Activated CD4-positive, alpha-beta T cell treated with anti-CD3 and anti-CD28 coated beads, Interleukin-2, amount 10 ng/mL, durations not matched to agents 24 days and 14 days (primary cell): ENCODE measurements at places on chromosomes 12 and 14. TPM values are rescaled to one million over a fixed set of nuclear protein-coding genes. Genes with fewer than 3 reads are reported as not detected.

DNA sequence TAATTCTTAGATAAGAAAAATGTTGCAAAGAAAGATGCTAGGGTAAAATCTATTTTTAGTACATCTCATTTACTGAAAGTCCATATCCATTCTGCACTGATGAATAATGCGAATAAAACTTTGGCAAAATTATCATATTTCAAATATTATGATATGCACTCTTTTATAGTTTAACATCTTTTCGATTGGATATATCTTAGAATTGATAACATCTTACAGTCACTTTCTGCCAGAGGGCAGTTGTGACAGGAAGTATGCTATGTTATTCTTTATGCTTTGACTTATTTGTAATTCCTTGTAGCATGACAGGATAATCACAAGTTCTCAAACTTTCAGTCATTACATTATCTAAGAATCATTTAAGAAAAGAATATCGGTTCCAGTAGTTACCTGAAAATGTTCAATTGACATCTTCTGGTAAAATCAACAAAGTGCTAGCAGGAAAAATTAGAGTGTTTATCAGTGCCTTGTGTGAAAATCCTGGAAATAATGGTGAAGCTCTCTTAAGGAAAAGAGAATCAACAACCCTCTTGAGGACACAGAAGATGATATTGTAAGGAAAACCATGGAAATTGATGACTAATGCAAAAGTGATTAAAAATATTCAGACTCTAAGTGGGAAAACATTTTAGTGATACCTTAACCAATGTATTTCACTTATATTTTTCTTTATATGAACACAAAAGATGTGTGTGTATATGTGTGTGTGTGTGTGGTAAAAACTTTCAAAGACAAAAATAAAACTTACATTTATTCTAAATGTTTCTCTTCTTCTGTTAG lies 95.5 kb downstream of the SLC6A15 start:
- no peak for DNase-seq

DNA sequence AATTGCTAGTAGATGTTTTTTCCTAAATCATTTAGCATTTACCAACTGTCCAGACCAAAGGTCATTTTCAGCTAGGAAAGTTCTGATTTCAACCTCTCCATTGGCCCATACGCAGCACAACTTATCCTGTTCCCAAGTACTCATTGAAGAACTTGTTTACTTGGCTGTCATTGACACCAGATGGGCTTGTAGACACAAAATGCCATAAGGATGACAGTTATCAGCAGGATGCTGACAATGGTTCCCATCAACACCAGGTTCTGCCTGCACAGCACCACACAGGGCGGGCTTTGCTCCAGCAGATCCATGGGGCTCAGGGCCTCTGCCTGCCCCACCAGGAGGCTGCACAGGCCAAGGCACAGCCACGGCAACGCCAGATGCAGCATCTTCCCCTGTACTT lies 36.5 kb upstream of the TMPRSS12 start:
- DNase-seq = no peak

Gene GPN3
- 60.0 and 62.8 TPM in 2 replicates for total RNA-seq

Gene PTPN11
- 173 and 177 TPM in 2 replicates for total RNA-seq
